ENCODE measurements at places on chromosomes 4 and X. TPM values are rescaled to one million over a fixed set of nuclear protein-coding genes. Genes with fewer than 3 reads are reported as not detected.

DNA sequence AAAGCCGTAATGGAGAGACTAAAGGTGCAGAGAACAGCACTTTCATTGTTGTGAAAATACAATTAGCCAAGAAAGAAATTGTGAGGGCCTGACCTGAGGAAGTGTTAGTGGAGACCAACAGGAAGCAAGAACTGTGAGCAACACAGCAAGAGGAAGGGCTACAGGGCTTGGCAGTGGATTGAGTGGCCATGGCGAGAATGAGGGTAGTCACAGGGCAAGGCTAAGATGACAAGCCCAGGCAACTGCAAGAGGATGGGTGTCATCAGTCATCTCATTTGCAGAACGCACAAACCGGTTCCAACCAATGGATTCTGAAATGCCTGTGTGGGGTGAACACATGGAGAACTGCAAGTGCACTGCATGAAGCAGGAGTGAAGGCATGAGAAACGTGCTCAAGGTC lies 3.6 kb downstream of the SLC10A6 start:
- DNase-seq: no peak

DNA sequence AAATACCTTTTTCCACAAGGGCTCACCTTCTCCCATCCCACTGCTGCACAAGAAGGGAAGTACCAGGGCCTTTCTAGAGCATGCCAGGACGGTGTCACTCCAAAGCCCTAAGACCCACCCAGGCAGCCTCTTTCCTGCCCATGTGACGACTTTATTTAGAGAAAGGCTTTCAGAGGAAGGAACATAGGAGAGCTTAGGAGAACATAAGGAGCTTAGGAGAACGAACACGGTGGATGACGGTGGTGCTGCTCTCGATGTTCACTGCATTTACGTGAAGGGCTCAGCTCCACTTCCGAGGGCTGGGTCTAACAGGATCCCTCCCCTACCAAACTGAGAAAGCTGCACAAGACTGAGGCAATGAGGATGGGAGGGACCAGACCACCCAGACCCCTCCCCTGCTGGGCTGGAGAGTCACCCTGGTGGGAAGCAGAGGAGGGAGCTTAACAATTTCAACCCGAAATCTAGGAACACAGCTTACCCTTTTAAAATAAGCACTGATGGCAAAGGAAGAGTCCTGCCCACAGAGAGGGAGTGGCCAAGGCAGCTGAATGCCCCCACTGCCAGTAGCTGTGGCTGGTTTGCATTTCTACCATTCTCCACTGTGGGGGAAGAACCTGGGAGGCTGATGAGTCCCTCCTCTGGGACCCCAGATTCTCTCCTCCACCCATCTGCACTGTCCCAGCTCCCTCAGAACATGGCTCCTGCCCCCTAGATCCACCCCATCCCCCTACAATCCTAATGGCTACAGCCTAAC lies 29.8 kb downstream of the ZFYVE28 start:
- no peak for DNase-seq

GRCh38 chr4:120466429-120466828 lies 399.8 kb upstream of the MAD2L1 start:
- DNase-seq: no peak

GRCh38 chr4:148852092-148852699 lies 410.0 kb upstream of the NR3C2 start:
- no peak for DNase-seq

GRCh38 chrX:65925592-65925991 lies 114.3 kb downstream of the VSIG4 start:
- no peak for DNase-seq

- DNase-seq: no peak
Observed at GRCh38 chr4:65656008-65656407, 14.3 kb downstream of the EPHA5 start.

DNA sequence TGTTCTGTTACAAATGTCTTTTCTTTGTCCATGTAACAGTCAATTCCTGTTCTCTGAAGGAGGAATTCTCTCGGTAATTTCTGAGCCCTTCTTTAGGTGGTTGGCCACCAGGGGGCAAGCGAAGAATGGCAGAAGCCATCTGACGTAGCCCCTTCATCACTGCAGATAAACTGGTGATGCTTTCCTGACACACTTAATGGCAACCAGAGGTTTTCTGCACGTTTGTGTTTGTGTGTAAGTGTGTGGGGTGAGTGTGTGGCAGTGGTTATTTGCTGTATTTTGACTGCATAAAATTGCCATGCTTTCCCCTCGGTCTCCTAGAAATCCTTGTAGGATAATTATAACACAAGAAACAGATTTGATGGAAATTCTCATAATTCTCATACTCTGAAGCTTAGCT lies 64.8 kb upstream of the STOX2 start:
- peak; percentile 78 for DNase-seq

DNA sequence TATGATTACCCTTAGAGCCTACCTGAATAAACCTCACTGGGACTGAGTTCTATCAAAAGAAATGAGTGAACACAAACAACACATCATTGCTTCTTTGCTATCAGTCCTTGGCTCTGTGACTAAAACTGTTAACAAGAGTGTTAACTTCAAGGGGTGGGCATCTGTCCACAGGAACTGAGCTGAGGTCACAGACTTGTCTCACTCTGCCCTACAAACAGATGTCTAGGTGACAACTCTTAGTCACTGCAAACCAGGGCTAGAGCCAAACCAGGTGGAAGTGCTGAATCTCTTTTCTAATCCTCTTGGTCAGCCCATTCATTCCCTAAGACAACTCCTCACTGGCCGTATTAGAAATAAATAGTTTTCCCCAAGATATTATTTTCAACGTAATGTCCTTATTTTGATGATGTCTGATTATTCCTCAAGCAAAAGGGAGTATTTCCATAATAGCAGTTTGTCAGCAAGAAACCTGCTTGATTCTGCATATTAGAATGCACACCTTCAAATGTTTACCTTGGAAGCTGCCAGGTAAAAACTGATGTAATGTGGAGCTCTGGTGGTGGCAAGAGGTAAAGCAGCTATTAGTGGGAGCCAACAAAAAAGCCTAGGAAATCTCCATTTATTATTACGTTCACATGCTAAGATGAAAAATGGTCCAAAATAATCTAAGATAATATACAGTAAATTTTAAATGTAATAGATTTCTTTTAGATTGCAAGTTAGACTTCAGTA lies 4.0 kb downstream of the COL25A1 start:
- no peak for DNase-seq

- no peak for DNase-seq
Observed at GRCh38 chr4:14152834-14153519, 525.5 kb upstream of the BOD1L1 start.

GRCh38 chr4:10622728-10623127 lies 61.8 kb downstream of the CLNK start:
- peak; percentile 21 for DNase-seq

GRCh38 chr4:82429728-82430192 lies 502 bp downstream of the HNRNPDL start:
- DNase-seq: peak; percentile 33

- DNase-seq: peak; percentile 55
Observed at GRCh38 chrX:103464774-103465117, 54.5 kb downstream of the RAB40A start.

DNA sequence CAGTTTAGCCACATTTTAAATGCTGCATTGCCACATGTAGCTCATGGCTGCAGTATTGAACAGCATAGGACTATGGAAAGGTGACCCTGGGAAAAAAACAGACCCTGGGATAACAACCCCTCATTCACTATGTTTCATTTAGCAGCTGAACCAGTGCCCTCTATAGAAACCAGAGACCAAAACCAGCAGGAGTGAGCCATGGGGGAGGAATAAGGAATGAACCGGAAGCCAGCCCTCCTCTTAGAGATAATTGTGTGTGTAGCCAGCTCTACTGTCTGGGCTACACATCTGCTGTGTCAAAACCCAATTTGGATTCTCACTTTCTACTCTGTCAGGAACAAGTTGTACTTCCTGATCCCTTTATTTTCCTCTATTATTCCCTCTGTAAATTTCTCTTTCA lies 158.5 kb upstream of the S100G start:
- no peak for DNase-seq

DNA sequence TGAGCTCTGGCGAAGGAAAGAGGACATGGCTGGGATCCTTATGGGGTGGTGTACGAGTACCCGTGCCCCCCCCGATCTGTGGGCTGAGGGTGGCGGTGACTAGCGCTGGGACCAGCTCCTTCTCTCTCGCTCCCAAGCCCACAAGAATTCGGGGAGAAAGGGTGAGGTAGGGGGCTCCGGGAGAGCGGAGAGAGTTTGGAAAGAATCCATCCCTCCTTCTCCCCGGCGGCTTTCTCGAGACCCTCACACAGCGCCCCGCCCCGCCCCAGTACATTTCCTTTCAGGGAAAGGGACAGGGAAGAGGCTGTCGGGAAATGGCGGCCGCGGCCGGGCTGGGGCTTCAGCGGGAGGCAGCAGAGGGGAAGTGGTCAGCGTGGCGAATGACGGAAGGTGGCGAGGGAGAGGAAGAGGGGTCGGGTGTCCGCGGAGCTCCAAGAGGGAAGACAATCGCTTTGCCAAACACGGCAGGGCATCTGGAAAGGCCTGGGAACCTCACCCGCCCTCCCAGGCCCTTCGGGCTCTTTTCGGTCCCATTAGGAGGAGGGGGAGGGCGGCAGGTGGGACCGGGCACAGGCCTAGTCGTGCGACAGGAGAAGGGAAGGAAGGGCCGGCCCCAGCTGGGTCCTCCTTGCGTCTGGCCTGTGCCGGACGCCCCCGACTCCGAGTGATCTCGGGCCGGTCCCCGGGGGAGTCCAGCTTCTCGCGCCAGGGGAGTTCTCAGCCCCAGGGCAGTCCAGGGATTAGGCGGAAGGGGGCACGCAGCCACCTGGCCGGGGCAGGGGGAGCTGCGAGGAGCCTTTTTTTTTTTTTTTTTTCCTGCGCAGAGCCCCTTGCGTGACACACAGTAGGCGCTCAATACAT lies 10.2 kb downstream of the HNRNPH2 start:
- DNase-seq: no peak

DNA sequence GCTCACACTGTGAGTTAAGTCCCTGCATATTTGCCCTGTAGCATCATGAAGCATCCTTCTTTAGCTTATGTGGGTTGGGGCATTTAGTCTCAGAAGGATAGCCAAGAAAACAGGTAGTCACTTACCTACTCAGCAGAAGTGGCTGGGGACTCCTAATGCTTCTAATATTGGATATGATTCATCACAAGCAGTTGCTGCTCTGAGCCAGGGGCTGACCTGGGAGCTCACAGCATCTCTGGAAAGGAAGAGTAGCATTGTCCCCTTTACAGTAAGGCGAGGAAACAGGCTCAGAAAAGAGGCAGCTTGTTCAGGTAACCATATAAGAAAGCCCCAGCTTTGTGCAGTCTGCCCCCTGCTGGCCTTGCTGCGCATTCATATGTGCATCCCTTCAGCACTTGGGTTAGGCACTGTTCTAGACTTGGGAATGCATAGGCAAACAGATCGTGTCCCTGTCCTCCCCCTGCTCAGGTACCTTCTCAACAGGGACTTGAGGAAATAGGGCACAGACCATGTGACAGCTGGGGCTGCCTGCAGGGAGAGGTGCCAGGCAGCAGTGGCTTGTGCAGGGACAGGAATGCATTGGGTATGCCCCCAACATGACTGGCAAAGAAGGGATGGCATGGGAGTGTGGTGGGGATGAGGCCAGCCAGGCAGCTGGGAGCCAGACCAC lies 35.7 kb upstream of the TBC1D14 start:
- DNase-seq: peak; percentile 54

DNA sequence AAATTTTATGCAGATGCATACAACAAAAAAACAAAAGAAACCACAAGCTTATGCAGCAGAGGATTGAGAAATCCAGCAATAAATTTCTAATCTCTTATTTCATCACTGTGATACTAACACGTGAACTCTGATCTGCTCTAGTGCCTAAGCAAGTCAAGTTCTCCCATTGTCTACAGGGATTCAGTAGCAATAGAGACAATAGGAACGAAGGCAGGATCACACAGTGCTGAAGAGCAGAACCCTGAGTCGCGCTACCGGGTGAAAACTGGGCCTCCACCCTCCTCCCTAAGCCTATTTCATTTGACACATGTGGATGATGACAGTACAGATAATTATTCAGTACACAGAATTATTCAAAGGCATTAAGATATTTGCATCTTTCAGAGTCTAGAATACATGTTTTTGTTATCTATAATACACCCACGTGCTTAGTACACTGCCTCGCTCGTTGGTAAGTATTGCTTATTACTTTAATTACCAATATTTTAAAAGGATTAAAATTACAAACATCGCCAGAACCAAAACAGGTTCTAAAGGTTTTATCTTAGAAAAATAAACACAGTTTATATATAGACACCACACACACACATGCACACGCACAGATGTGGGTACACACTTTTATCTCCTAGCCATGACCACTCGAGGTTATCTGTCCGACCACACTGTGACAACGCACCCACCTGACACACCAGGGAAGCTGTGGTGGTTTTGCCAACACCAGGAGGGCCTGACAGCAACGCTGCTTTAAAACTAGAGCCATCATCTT lies 60.1 kb downstream of the RFC1 start:
- no peak for DNase-seq

DNA sequence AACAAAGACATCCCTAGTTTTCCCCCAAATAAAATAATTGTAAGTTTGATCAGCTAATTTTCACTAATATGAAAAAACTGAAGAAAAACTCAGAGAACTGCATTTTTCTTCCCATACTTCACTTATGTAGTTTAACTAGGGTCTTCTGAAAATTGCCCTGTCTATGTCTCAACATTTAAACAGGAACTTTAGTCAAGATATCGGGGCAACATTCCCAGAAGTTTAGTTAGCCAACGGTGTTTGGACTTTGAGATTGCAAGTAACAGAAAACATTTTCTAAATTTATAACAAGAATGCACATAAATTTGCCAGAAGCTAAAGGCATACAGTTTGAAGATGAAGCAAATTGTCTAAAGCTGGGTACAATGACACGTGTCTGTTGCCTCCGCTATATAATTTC lies 201.1 kb downstream of the ARAP2 start:
- DNase-seq: no peak

CC2D2A gene
- total RNA-seq: 16.3 TPM

CNKSR2 gene
- total RNA-seq: 6.0 TPM

PABPC1L2A gene
- not detected for total RNA-seq

CLIC2 gene
- 31.6 TPM for total RNA-seq

CCKAR gene
- total RNA-seq: not detected

FAM13A gene
- total RNA-seq: 17.1 TPM

CENPVL1 gene
- total RNA-seq: not detected

HHIP gene
- 0.16 TPM for total RNA-seq

MMRN1 gene
- total RNA-seq: not detected

YIPF7 gene
- total RNA-seq: not detected
